ENCODE measurements at places on chromosomes 13 and 19.
A peak's percentile ranks its signal among the peaks of the same experiment; 100 is the strongest.

DNA sequence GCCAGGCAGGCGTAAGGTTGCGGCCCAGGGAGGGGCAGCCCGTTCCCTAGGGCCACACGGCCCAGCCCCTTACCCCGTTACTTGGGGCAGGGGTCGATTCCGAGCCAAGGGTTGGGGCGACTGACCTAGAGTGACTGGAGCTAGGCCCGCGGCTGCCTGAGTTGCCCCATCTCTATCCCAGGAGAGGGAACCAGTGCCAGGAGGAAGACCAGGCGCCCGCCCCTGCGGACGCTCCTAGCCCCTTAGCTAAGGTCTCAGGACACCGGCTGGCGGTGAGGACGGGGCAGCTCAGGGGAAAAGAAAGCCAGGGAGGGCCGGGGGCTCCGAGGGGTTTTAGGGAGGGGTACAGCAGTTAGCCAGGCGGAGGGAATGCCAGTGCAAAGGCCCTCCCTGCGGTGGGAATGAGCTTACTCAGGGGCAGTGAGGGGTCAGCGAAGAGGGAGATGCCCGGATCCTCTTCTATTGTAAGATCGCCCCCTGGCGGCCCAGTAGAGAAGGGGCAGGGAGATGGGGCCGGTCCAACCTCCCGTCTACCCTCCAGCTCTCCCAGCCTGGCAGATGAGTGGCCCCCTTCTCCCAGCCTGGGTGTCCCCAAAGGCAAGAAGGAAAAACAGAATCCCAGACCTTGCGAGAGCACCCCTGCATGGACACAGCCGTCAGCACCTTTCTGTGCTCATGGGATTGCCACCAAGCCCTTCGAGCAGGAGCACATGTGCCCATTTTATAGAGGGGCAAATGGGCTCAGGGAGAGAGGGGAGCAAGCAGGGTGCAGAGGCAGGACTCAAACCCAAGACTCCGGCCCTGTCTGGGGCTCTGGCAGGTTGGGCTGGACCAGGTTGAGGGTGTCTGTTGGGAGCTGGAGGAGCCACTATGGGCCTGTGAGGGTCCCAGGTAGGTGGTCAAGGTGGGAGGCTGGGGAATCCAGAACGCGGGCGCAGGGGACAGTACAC is 16.3 kb downstream of the CILP2 start:
- DNase-seq = peak; percentile 44

- DNase-seq = peak; percentile 53
Measured at GRCh38 chr19:13149628-13150186, 468 bp downstream of the STX10 start.

GRCh38 chr13:65378943-65379519 is 1851.1 kb downstream of the PCDH9 start:
- peak; percentile 16 for DNase-seq

DNA sequence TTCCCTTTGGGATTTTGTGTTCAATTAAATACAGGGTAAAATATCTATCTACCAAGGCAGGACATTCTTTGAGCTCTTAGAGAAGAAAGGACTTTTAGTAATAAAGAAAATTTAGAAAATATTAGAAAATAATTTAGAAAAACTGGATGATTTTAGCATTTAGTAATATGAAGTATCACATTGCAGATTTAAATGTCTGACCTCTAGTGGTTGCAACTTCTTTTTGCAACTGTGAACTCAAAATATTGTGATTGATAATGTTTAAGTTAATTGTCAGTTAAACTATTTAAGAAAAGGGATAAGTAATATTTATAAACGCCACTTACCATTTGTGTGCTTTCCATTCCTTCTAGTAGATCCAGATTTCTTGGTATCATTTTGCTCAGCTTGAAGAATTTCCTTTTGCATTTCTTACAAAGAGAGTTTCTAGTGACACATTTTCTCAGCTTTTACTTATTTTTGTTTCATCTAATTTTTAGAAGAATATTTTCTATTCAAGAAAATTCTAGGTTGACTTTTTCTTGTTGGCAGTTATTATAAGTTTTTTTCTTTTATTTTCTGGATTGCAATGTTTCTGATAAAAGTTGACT is 10.3 kb upstream of the POSTN start:
- DNase-seq = no peak

DNA sequence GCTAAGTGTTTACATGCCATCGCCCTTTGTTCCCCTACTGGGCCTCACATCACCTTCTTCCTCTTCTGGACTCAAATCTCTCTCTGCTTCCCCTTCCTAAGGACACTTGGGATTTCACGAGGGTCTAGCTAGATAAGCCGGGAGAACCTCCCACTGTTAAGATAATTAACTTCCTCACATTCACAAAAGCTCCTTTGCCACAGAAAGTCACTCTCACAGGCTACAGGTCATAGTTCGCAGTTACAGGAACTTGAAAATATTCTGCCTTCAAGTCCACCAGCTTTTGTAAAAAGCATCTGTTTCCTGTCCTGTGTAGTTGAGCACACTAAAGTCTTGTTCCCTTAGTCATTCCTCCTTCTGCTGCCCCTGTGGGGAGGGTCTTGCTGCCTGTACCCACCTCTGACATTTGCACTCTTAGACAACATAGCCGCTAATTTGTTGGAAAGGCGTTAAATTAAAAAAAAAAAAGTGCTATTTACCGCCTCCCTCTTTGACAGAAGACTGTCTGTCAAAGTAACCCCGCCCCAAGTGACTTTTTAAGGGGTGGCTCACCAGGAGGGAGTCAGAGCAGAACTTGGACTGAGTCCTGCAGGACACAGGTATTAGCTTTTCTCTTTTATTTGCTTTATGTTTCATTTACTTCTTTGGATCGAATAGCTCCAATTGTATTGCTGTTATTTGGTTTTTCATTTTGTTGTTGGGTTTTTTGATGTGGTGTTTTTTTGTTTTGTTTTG is 26.8 kb upstream of the CEACAM21 start:
- no peak for DNase-seq

DNA sequence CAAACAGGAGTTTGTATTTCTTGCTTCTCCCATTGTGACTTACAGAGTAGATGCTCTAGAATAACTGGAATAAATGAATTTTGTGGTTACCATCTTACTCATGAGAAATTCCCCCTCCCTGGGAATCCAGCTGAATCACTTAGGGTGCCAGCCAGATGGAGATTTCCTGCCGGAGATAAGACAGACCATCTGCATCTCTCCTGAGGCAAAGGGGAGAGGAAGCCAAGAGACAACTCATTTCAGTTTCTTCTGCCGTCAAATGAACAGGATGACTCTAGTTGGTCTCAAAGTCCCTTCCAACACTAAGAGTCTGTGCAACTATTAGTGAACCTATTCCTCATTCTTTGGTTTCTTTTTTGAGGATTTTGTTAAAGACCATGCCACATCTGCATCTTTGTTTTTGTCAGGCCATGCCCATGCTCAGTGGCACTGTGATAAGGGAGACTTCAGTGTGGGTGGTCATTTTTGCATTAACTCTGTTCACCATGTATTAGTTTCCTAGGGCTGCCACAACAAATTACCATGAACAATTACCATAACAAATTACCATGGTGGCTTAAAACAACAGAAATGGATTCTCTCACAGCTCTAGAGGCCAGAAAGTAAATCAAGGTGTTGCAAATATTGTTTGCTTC is 112.8 kb downstream of the NDFIP2 start:
- DNase-seq = peak; percentile 63

- no peak for DNase-seq
Measured at GRCh38 chr19:7295912-7296536, 1.8 kb upstream of the INSR start.

GRCh38 chr19:7267792-7268704 is 26.2 kb downstream of the INSR start:
- DNase-seq = no peak

DNA sequence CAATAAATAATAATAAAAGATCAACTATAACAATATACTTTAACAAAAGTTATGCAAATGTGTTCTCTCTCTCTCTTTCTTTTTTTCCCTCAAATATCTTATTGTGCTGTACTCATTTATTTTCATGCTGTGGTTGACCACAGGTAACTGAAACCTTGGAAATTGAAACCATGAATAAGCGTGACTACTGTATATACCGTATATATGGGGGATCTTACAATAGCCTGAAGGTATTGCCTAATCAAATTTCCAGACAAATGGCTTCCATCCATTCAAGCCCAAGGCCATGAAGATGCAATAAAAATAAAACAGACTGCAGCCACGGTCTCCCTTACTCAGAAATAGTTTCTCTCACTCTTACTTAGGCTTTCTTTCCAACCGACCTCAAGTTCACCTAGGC is 98.3 kb downstream of the SLITRK6 start:
- no peak for DNase-seq

- no peak for DNase-seq
Measured at GRCh38 chr13:25879466-25879865, 172.3 kb downstream of the SHISA2 start.

DNA sequence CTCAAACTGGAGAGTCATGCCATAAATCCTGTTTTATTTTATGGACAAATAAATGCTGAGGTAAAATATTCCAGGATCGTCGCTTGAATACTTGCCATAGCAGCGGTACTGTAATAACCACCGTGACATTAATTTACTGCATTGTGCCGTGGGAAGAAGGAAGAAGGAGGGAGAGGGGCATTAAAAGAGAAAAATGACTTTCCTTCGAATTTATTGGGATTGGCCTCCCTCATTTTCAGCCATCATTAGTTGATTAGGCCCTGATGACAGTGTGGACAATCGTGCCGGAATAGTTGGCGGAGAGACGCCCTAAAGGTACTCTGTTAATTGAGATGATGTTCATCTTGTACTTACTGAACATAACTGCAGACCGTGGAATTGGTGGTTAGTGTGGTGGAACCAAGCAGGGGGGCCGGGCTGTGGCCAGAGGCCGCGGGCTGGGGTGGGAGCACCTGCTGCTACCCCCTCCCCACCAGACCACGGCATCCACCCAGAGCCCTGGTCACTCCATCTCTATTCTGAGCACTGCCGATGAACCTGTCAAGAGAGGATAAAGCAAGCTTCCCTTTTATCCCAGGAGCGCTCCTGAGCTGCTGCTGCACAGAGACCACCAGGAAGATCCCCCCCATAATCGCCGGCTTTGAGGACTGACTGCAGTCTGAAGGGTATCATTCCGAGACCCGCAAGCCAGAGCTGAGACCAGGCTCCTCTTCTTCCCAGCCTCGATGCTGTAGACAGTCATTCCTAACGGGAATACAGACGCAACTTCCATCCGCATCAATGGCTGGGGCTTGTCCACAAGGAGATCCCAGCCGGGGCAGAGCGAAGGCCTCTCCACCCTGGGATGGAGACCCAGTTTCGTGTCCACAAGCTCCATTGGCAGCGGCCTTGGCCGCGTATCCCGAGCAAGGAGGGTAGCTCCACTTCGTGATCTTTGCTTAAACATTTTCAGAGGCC is 168.3 kb upstream of the TSHZ3 start:
- DNase-seq = peak; percentile 58

Measured in myocyte (in vitro differentiated cells).